ENCODE measurements at places on chromosomes 7 and 10.
A peak's percentile ranks its signal among the peaks of the same experiment; 100 is the strongest.

DNA sequence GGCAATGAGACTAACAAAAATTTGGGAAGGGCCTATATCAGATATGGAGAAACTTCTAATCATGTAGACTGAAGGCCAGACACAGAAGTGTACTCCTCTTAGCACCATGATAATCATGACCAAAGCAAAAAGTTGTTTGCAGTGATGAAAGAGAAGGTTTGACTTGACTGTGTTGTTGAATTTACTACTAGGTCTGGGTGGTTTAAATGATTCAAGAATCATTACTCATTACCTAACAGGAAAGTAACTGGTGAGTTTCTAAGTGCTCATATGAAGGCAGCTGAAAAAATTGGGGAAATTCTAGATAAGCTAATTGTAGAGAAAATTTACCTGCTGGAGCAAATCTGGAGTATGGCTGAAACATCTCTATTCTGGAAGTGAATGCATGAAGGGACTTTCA lies 451.5 kb upstream of the SORCS1 start:
- peak; percentile 53 for DNase-seq

DNA sequence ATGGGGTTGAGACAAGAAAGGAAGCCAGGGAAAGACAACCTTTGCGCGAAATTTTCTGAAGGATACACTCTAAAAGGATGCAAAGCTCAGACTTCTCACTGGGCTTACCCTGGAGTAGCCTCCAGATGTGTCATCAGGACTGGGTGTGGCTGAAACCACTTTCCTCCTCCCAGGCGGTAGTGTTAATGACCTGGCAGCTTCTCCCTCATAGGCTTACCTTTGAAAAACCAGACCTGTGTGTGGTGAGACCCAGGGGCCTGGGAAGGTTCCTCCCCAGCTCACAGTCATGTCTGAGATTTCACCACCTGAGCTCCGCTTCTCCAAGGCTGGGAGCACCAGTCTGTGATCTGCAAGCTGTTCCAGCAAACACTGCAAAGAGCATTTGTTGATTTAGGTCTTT lies 93.7 kb downstream of the EPC1 start:
- DNase-seq, result peak; percentile 56

GRCh38 chr10:34916314-34916713 lies 101.2 kb upstream of the PARD3 start:
- peak; percentile 84 for DNase-seq

- no peak for DNase-seq
Observed at GRCh38 chr10:61701706-61702105, 39.0 kb downstream of the CABCOCO1 start.

GRCh38 chr10:82680608-82681007 lies 805.6 kb downstream of the NRG3 start:
- no peak for DNase-seq

DNA sequence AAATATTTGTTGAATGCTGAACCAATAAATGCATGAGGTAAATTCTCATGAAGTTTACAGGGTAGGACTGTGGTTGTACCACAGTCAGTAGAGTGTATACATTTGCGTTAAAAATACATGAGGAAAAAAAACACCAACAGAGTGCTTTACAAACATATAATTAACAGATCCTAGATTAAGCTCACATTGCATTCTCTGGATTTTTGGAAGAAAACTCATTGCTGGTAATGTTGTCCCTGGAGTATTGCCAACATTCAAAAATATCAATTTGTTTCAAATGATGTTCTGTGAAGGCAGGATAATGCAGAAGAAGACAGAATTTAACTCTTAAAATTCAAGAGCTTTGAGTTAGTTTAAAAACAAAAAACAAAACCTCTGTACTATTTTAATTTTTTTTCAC lies 95.5 kb downstream of the MBL2 start:
- no peak for DNase-seq

DNA sequence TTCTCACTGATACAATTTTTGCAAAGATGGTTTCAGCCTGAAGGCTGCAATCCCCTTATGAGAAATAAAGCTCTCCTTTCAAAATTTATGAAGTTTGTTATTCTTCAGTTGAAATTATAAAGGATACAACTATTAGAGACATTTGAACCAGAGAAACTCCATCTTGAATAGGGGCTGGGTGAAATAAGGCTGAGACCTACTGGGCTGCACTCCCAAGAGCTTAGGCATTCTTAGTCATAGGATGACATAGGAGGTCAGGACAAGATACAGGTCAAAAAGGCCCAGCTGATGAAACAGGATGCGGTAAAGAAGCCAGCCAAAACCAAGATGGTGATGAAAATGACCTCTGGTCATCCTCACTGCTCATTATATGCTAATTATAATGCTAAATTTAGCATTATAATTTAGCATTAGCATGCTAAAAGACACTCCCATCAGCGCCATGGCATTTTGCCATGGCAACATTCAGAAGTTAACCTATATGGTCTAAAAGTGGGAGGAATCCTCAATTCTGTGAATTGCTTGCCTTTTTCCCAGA lies 22.4 kb upstream of the IFIT1B start:
- peak; percentile 91 for DNase-seq

Data from ELR (cell line).